ENCODE measurements at places on chromosomes 2 and 18.

GRCh38 chr18:48719974-48720654, 181.3 kb downstream of the CTIF start:
- no peak for DNase-seq

DNA sequence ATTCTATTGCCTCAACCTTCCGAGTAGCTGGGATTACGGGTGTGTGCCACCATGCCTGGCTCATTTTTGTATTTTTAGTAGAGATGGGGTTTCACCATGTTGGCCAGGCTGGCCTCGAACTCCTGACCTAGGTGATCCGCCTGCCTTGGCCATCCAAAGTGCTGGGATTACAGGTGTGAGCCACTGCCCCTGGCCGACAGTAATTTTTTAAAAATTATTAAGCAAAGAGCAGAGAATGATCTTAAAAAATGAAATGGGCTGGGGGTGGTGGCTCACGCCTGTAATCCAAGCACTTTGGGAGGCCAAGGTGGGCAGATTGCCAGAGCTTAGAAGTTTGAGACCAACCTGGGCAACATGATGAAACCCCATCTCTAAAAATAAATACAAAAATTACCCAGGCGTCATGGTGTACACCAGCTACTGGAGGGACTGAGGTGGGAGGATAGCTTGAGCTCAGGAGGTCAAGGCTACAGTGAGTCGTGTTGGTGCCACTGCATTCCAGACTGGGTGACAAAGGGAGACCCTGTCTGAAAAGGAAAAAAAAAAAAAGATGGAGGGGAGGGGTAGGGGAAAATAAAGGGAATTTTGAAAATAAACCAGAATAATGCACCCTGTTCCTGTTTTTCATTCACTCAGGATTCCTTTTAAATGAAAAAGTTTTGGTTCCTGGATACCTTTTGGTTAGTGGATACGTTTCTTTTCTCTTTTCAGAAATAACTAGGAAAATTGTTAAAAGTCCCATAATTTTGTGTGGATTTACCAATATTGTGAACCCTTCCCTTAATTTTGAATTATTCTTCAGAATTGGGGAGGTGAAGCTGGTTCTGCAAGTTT, 33.9 kb downstream of the MAP4K4 start:
- no peak for DNase-seq

- DNase-seq: no peak
Observed at GRCh38 chr2:145807968-145808367, 1288.0 kb upstream of the ZEB2 start.

DNA sequence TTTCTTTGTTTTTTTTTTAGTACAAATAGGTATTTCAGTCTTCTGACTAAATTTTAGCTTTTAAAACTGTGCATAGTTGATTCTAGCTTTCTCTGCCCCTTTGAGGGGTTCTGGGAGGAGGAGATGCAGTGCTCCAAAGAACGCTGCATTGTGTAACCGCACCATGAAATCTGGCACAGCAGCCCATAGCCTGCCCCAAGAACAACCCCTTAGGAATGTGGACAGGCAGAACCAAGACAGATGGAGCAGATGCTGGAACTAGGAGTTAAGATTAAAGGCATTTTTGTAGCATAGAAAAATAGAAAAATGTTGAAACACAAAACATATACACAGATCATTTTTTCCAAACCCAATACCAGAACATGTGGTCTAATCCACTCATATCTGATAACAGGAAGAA, 187.5 kb downstream of the SCG2 start:
- DNase-seq: no peak

GRCh38 chr2:96502891-96503636, 2.1 kb downstream of the NEURL3 start:
- no peak for DNase-seq

GRCh38 chr2:155846259-155846658, 486.3 kb downstream of the NR4A2 start:
- no peak for DNase-seq

GRCh38 chr2:157334335-157334734, 8.7 kb upstream of the ERMN start:
- DNase-seq: no peak

DNA sequence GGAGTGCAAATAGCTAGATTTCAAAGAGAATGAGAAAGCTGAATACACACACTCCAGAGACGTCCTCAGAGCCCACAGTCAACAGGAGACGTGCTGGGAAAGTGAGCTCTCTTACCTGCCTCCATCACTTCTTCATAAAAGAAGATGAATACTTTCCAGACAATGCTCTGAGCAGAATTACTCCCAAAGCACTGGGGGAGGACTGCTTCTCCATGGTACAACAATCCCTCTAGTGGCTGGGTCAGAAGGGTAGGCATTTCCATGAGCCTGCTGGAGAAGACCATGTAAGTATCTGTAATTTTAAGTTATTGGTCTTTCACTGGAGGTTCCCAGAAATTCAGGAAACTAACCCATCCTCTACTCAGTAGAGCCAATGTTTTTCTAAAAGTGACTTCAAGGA, 190.3 kb downstream of the RBM43 start:
- no peak for DNase-seq

DNA sequence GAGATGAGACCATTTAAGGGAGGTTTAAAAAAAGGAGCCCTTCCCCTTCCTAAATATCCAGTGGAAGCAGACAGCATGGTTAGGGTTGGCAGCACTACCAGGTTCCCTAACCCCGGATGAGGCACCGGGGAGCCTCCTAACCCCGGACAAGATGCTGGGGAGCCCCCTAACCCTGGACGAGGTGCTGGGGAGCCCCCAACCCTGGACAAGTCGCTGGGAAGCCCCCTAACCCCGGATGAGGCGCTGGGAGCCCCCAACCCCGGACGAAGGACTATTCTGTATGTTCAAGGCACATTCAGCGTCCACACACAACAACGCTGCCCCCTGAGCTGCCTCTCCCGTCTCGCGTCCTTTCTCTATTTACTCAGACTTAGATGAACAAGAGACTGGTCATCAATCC, 51.9 kb downstream of the ANKMY1 start:
- DNase-seq: no peak

DNA sequence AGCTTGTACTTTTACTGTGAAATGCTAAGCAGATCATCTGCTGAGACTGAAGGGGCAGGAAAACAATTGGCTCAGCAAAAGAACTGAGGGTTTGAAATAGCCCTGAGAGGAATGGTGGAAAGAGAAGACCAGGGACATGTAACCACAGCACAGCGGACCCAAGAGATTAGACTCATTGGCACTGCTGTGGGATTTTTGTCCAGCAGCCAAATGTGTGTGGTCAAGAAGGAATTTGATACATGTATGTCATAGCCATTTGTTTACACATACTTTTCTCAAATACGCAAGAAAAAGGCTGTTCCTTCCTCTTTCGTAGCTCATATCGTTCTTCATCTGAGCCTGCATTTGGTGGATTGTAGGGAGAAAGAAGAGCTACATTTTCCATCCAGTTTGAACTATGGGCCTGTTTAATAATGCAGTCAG, 73.8 kb downstream of the TRABD2A start:
- no peak for DNase-seq

- DNase-seq: no peak
Observed at GRCh38 chr18:48539406-48540250, 797 bp downstream of the CTIF start.

GRCh38 chr2:238285653-238286082, 2.7 kb downstream of the PER2 start:
- no peak for DNase-seq

DNA sequence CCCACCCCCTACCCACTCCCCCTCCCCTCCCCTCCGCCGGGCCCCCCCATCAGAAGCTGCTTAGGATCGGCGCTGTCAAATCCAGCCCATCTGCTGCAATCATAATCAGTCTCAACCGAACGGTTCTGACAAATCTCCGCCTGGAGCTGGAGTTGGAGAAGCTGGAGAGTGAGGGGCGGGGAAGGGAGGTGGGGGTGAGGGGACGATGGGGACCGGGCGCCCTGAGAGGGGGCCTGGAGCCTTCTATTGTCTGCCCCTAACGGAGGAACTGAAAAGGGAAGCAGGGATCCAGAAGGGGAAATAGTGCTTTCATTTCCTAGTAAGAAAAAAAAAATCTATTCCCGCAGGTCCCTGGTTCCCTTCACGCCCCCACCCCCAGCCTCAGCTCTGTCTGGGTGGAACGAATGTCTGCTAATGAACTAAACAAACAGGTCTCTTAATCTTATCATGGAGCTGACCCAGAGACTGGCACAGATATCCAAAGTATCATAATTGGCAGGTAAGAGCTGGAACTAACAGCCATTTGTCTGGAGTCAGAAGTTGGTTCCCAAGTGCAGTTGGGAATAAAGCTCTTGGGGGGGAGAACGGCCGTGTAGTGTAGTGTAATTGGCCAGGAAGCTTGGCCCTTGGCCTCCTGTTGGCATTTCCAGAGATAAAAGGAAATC, 301.2 kb downstream of the NCKAP5 start:
- no peak for DNase-seq

DNA sequence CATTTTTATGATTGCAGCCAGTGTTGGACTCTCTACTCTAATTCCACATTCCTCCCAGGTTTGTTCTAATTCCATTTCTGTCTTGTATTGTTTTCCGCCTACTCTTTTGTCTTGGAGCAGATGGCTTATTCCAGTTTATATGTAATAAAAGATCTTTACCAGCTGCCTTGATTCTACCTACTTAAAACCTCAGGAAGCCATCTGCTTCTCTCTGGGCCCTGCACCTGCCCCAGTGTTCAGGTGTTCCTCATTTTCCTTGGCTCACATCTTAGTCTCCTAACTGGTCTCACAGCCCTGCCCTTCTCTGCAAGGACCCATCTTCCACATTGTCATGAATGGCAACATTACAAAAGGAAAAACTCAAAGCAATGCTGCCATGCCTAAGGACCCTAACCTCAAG, 21.0 kb upstream of the IL37 start:
- no peak for DNase-seq

DNA sequence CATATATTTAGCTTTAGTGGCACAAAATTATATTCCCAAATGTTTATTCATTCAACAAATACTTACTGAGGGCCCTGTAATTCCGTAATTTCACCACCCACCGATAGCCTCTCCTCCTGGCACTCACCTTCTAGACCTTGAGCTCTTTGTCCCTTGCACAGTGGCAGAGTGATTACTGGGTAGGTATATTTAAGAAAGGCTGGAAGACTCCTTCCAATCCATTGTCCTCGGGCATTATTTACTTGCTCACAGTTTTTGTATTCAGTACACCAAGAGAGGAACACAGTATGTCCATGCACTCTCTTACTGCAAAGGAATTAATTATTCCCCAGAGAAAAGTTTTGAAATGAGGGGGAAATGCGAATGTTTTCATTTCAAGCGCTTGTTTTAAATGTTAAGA, 1.1 kb upstream of the CDCA7 start:
- no peak for DNase-seq

- no peak for DNase-seq
Observed at GRCh38 chr18:50284255-50284885, 3.0 kb upstream of the MBD1 start.

GRCh38 chr2:107028661-107029060, 142.7 kb upstream of the ST6GAL2 start:
- no peak for DNase-seq

- DNase-seq: no peak
Observed at GRCh38 chr18:22136395-22136794, 33.0 kb upstream of the GATA6 start.

DNA sequence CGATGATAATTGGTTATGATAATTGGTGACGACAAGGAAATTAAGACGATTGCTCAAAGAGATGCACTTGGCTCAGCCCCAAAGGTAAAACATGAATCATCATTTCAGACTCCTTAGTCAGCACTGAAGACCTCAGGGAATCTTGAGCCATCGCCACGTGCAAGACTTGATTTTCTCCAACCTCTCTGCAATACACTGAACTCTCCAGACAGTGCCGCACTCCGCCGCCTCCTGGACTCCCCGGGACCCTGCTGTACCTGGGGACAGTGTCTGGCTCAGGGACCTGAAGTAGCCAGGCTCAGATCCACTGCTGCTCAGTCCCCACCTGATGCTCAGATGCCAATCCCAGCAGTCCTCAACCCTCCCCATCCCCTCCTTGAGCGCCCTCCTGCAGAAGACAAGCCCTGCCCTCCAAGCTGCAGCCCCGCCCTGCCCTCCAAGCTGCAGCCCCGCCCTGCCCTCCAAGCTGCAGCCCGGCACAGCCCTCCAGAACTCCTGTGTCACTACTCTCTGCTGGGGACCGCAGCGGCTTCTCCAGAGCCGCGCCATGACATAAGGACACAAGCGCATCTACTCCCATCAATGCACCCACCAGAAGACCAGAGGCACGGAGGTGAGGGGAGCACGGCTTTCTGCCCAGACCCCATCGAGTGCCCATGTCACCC, 1.1 kb downstream of the TMEM18 start:
- peak; percentile 13 for DNase-seq

GRCh38 chr2:54952978-54953456, 97.2 kb downstream of the RTN4 start:
- no peak for DNase-seq

DNA sequence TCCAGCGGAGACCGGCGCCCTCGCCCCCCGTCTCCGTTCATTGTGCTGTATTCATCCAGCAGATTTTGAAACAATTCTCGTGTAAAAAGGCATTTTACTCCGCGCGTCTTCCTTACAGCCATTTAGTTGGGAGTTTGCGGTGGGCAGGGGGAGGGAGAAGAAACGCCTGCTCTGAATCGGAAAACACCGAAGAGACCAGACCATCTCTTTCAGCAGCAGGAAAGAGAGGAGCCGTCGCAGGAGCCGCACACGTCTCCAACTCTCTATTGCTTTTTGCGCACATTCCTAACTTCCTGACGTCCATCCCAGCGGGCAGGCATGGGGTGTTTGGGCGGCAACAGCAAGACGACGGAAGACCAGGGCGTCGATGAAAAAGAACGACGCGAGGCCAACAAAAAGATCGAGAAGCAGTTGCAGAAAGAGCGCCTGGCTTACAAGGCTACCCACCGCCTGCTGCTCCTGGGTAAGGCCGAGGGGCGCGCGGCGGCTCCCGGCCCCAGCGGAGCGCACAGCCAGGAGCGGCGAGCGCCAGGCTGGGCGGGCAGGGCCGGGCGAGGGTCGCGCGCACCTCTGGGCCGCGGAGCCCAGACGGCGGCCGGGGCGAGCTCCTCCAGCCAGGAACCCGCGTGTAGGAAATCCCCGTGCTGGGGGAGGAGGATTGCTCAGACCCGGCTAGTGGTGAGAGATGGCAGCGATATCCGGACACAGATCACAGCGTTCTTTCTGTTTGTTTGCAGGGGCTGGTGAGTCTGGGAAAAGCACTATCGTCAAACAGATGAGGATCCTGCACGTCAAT, 63.2 kb downstream of the GNAL start:
- DNase-seq: no peak

DNA sequence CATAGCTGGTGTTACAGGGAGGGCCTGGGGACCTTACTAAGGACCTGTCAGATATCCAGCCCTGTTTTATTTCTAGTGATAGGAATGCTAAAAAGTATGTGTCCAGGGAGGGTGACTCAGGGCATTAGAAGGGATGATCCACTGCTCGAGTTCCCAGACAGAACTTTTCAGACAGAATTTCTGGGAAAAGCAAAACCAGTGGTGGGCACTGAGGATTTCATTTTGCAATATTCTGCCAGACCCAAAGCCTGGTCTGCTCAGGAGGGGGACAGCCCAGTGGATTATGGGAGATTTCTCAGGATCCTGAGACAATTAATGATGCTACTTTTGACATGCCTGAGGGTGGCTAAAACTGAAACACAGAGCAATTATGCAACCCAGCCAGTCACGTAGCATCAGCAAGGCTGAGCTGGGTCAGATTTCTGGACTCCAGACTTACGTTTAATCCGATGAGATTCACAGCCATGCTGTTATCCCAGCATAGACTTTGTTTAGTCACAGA, 4.7 kb upstream of the KCNE4 start:
- DNase-seq: no peak

All from stimulated activated CD4-positive, alpha-beta T cell treated with anti-CD3 and anti-CD28 coated beads, Interleukin-1b, Interleukin-23, amount 100 ng/mL, for 24 hours (primary cell).